ENCODE measurements at places on chromosomes 6 and 20. TPM values are rescaled to one million over a fixed set of nuclear protein-coding genes. Genes with fewer than 3 reads are reported as not detected.

- DNase-seq: no peak
These were observed 87.9 kb upstream of the RBM24 start for GRCh38 chr6:17193106-17193775.

GRCh38 chr6:144447472-144447871, 162.3 kb downstream of the UTRN start:
- peak; percentile 75 for DNase-seq

- no peak for DNase-seq
These were observed 87.1 kb upstream of the SYNDIG1 start for GRCh38 chr20:24382331-24382730.

- peak; percentile 81 for DNase-seq
These were observed 70.8 kb upstream of the RIPOR2 start for GRCh38 chr6:25006565-25007001.

- no peak for DNase-seq
These were observed 186.1 kb upstream of the SLC24A3 start for GRCh38 chr20:19026121-19026878.

DNA sequence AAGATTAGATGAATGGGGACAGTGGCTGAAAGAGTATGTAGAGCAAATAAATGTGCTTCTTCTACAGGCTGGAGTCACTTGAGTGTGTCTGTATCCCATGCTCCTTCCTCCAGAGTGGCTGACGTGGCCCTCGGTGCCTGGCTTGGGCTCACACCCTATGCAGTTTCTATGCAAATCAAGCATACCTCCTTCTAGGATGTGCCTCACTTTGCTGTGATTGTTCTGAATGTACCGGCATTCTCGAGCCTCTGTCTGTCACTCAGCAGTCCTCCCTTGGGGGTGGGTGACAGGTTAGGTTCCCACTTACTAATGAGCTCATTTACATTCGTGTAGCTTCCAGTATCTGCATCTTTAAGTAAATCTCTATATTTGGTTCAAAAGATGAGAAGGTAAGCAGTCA, 55.1 kb upstream of the HDDC2 start:
- no peak for DNase-seq

GRCh38 chr20:52270696-52271095, 79.1 kb upstream of the ZFP64 start:
- DNase-seq: peak; percentile 33

GRCh38 chr6:26570027-26570809, 26.5 kb upstream of the ABT1 start:
- no peak for DNase-seq

GRCh38 chr6:33778444-33779121, 10.3 kb downstream of the LEMD2 start:
- DNase-seq: no peak

- DNase-seq: peak; percentile 98
These were observed 296.7 kb downstream of the CDH26 start for GRCh38 chr20:60254901-60255411.

- DNase-seq: no peak
These were observed 463.9 kb upstream of the JARID2 start for GRCh38 chr6:14781772-14782525.

DNA sequence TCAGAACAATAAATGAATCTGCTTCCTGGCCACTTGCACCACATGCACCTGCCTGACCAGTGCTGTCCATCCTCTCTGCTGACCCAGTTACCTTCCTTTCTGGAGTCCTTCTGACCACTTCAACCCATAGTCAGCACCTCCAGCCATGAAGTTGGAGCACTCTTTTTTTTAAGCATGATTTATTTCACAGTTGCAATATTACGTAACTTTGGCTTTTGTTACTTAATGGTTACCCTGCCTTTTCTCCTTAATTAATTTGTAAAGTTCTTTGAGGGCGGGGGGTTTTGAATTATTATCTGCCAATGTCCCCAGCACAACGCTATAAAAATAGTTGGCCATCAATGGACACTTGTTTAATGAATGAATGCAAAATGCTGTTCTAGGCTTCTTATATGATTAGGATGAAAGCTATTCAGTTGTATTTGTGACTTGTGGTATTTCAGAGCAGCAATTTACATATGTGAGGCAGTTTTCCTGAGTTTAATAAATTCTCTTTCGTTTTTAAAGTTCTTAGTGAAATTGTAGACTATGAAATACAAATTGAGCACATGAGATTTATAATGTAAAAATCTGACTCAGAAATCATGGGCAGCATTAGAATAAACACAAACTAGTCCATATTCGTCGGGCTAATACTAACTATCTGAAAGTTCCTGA, 180.0 kb downstream of the HS3ST5 start:
- no peak for DNase-seq

DNA sequence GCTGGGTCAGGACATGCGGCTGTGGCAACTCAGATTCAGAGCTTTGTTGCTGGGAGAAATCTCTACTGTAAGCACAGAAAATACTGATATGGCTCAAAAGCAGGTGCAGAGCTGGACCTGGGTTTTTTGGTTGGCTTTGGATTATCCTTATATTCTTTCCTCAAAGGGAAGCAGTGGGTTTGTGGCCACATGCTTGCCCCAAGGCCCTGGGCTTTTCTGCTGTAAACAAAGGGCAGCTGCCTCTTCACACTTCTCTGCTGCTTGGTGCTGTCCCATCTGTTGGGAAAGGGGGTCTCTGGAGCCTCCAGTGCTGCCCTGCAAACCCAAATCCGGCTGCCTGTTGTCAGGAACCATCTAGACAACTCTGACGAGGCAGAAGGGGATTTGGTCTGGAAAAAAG, 52.4 kb downstream of the ANKRD6 start:
- no peak for DNase-seq

GRCh38 chr20:4192378-4193068, 177.2 kb upstream of the RNF24 start:
- DNase-seq: peak; percentile 65

DNA sequence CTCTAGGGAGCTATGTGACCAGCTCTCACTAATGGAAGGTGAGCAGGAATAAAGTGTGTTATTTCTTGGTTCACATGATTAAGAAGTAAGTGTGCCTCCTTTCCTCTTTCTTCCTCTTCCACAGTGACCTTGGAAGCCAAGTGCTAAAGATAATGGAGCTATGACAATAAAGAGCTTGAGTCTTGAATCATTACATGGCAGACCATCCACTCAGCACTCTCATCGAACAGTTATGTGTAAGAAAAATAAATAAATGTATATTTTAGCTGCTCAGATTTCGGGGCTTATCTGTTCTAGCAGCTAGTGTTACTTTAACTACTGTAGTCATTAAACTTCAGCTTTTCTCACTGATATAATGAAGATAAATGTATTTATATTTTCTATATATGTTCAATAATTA, 72.9 kb downstream of the HDGFL1 start:
- no peak for DNase-seq

GRCh38 chr20:23021951-23022350, 13.2 kb upstream of the SSTR4 start:
- DNase-seq: peak; percentile 39

GRCh38 chr6:111734068-111735061, 128.7 kb upstream of the TRAF3IP2 start:
- DNase-seq: no peak

DNA sequence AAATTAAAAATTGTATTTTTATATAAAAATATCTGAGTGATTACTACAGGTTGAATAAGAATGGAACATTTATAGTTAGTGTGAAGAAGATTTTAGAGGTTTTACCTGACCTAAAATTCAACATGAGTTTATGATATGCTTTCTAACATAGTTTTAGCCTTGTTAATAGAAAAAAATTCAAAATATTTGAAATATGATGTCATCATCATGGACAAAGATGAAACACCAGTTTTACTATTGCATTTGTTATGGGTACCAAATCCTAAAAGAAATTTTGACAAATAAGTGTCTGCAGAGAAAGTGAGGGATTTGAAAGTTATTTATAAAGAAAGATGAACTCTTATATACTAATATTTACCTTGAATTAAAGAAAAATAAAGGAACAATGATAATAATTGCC, 479.7 kb downstream of the TBC1D32 start:
- DNase-seq: no peak

GRCh38 chr6:107823047-107823557, 1.0 kb downstream of the SCML4 start:
- DNase-seq: no peak

- peak; percentile 76 for DNase-seq
These were observed 1.1 kb downstream of the SYNJ2 start for GRCh38 chr6:157982563-157983405.

DNA sequence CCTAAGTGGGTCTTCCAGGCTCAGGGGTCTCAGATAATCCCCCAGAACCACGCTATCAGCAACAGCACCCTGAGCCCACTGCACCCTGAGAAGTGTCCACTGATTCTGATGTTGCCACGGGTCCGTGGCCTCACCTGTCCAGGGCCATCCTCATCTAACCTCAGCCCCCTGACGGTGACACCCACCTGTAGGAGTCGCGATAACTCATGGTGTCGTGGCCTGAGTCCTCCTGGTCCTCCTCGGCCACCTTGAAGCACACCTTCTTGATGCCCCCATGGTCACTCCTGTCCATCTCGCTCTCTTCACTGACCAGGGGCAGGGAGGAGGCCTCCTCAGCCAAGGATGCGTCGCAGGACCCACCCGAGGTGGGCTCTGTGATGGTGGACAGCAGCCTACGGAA, 182.1 kb downstream of the PREX1 start:
- DNase-seq: no peak

FHL5 gene
- total RNA-seq: not detected

ISM1 gene
- total RNA-seq: not detected

SLCO4A1 gene
- 69.5 TPM for total RNA-seq

PLCB1 gene
- total RNA-seq: 0.94 TPM

FOXQ1 gene
- not detected for total RNA-seq

CNR1 gene
- total RNA-seq: 0.64 TPM

LINC00237 gene
- not detected for total RNA-seq

PAX1 gene
- not detected for total RNA-seq

AVP gene
- not detected for total RNA-seq

MATN4 gene
- total RNA-seq: not detected

CFAP61 gene
- not detected for total RNA-seq

NRM gene
- total RNA-seq: 38.2 TPM

RNF39 gene
- total RNA-seq: not detected
